ENCODE measurements at places on chromosomes 7 and 10.

GRCh38 chr7:152624228-152624627 is 51.7 kb downstream of the XRCC2 start:
- DNase-seq = no peak

DNA sequence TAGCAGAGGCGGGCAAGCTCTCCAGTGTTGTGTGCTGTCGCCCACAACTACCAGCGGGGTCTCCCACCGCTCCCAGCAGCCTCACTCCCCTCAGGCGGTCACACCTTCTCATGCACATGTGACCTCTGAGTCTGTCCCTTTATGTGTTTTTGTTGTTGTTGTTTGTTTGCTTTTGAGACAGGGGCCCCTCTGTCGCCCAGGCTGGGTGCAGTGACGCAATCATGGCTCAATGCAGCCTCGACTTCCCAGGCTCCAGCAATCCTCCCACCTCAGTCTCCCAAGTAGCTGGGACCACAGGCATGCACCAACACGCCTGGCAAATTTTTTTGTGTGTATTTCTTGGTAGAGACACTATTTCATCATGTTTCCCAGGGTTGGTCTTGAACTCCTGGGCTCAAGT is 1.5 kb downstream of the CPSF4 start:
- no peak for DNase-seq

DNA sequence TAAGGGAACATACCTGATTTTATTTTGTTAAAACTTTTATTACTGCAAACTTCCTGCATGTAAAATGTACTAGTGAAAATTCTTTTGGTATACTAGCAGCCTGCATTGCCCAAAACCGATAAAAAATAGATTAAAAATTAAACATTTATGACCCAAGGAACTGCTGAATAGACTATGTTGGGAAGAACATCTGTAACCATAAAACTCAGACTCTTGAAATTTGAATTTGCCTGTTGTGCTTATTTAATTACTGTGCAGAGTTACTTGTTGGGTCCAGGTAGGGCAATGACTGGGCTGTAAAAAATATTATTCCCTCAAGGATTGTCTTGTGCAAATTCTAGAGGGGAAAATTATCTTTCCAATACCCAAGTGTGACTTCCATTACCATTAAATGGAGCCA is 193.5 kb upstream of the PITRM1 start:
- DNase-seq = no peak

GRCh38 chr7:157255201-157255606 is 81.6 kb upstream of the DNAJB6 start:
- DNase-seq = no peak

DNA sequence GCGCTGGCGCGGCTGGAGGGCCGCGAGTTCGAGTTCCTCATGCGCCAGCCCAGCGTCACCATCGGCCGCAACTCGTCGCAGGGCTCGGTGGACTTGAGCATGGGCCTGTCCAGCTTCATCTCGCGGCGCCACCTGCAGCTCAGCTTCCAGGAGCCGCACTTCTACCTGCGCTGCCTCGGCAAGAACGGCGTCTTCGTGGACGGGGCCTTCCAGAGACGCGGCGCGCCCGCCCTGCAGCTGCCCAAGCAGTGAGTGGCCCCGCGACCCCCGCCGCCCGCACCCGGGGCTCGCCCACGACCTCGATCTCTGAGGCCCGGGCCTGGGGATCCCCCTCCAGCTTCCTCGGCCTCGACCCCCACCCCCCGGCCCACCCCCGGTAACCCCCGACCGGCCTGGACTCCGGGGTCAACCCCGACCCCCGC is 537 bp downstream of the FOXK1 start:
- DNase-seq = no peak

DNA sequence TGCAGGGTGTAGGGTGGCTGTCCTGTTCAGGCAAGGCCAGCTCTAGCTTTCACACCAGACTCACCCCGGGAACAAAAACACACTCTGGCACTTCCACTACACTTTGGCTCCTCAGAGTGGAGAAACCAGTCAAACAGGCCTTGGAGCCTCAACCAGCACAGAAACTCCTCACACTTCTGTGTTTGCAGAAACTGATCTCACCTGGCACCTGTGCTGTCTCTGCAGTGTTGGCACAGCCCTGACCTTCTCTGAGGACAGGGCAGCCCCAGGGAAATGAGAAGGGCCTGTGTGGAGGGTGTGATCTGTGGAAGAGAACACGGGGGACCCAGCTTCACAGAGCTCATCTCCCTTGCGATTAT is 4.1 kb upstream of the CALML5 start:
- DNase-seq = no peak

DNA sequence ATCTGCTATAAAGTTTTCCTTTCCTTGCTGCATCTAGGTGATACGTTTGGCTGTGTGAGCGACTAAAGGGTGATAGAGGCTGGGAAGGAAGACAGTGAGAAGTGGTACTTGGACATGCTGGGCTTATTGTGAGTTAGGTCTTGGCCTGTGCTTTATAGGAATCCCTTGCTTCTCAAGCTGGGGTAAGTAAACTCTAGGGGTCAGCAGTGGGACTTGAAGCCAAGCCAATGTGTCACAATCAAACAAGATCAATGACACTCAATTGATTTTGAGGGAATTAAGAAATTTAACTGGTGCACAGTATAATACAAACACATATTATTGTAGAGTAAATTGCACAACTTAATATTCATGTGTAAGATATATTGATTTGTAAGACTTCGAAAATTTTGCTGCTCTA is 155.8 kb upstream of the AOAH start:
- no peak for DNase-seq

- no peak for DNase-seq
These were observed 36.7 kb upstream of the CRTAC1 start for GRCh38 chr10:98067165-98067564.

GRCh38 chr7:32218154-32218467 is 147.9 kb upstream of the PDE1C start:
- DNase-seq = no peak

DNA sequence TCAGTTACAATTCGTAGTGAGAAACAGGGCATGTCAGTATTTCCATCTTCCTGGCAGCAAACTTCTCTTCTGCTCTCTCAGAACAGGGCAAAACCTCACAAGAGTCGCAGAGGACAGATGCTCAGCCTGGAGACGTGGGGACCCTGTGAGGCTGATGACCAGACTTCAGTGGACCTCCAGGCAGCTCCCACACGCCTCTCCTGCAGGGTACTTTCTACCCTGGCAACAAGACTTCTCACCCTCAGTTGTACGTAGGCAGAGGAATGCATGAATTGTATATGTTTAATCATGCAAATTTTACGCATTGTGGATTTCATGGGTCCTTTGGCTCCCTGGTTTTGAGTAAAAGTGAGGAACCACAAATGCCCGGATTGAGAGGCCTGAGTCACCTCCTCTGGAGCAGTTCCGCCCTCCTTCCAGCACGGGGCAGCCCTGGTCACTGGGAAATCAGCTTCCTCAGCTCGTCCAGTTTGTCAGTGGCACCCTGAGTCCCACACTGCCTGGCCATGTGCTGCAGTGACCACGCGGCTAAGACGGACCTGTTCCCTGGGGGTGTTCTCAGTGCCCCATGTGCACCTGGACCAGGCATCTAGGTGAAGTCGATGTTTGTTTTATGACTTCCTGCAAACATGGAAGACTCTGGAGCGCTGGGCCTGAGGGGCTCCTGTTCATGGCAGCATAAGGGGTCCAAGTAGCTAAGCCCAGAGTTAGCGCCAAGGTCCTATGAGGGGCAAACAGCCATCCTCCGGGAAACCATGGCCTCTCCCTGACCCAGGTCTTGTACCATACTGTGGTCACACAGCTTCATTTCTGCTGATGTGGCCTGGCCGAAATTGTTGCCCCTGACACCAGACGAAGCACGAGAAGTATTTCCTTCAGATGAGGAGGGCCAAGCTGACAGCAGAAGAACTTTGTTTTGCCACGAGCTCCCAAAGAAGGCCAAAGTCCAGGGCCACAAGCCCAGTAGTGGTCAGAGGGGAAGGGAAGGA is 165.1 kb downstream of the TNS3 start:
- no peak for DNase-seq

GRCh38 chr7:8590791-8591190 is 157.4 kb downstream of the NXPH1 start:
- DNase-seq = no peak

DNA sequence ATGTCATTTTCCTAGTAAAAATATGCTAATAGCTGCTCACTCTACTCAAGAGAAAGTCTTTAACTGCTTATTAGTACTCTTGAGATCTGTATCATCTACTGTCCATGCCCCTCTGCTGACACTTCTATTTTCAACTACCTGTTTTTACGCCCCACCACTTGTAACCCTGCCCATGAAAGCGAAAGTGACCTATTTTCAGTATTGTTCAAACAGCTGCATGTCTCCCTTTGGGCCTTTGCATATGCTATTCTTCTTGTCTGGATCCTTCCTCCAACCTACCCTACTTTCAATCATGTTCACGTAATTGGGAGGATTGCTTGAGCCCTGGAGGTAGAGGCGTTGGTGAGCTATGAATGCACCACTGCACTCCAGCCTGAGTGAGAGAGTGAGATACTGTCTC is 1481.3 kb downstream of the GATA3 start:
- DNase-seq = no peak

DNA sequence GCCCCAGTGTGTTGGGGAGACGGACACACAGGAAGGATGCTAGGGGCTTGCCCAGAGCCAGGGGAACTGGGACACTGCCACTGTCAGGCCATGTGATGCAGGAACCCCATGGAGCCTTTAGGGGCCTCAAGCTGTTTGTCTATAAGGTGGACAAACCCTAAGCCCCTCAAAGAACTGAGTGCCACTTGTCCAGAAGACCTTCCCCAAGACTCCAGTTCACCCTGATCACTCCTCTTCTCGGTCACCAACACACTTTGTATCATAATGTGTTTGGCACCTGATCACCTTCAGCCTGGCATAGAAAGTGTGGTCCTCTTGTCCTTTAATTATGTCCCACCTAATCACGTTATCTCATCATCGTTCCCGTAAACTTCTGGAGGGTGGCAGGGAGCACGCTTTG is 700 bp downstream of the H2BK1 start:
- DNase-seq = no peak

DNA sequence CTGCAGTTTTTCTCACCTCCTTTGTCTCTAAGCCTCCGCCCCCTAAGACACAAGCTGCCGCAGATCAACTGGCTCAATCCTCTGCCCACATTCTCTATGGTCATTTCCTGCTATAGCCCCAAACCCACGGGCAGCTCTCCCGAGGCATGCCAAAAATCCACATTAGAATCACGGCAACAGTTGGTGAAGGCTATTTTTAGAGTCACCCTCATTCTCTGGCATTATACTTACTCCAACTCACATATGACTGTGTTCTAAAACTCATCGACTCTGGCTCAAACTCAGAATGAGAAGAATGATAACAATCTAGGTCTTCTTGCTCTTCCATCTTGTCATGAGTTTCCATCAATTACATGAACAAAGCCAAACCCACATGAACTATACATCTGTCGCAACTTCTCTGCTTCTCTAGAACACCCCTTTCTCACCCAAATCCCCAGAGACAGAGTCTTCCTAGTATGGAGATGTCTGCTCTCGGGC is 10.9 kb upstream of the KIAA1549 start:
- no peak for DNase-seq

- DNase-seq = no peak
These were observed 23.6 kb upstream of the SRI start for GRCh38 chr7:88243345-88243909.

- DNase-seq = no peak
These were observed 37.2 kb downstream of the CALML3 start for GRCh38 chr10:5561704-5562645.

- DNase-seq = no peak
These were observed 37.0 kb upstream of the LRRC17 start for GRCh38 chr7:102875700-102876295.

DNA sequence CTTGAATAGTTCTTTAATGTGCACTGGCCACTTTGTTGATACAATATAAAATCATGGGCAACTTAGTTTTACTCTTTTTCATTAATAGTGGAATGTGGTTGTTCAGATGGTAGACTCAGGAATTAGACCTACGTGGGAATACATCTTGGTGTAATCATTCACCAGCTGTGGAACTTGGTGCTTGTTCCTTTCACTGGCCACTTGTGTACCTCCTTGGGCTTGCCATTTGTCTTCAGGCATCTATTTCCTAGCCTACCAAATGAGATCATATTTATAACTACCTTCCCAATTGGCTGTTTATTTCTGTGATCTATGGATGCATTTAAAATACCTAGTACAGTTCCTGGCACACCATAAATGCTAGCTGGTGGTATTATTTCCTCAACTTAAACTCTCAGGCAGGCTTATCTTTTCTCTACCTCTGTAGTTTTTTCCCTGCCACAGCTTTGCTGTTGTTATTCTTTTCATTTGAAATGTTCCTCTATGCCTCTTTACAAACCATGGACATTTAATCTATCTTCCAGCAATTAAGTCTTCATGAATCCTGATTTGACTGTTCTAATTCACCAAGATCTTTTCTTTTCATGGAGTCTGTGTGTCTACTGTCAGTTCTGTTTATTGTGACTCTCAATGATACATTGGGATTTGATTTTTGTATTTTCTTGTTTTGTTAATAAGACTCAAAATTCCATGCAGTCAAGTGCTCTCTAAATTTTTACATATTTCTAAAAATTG is 113.0 kb downstream of the ADAM22 start:
- DNase-seq = no peak

Measured in GOT3 (cell line).